NCI-H2171 (cell line): ENCODE measurements at places on chromosomes 7 and 10.

- DNase-seq = no peak
These were observed 16.9 kb upstream of the FIGNL1 start for GRCh38 chr7:50466815-50467585.

DNA sequence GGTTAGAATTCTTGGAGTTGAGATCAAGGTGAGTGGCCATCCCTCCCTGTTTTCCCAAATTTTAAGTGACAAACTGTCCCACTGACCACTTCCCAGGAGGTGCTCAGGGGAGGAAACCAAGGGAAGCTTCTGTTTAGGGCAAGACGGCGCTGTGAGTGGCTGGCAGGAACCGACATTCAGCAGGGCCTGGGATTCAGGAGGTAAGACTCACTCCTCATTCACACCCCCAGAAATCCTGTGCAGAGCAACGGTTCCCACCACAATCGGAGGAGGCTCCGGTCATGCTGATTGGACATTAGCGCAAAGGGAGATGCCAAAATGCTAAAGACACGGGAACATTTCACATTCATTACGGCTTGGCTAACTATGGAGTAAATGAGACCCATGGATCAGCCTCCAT lies 200.9 kb downstream of the GRID1 start:
- no peak for DNase-seq

DNA sequence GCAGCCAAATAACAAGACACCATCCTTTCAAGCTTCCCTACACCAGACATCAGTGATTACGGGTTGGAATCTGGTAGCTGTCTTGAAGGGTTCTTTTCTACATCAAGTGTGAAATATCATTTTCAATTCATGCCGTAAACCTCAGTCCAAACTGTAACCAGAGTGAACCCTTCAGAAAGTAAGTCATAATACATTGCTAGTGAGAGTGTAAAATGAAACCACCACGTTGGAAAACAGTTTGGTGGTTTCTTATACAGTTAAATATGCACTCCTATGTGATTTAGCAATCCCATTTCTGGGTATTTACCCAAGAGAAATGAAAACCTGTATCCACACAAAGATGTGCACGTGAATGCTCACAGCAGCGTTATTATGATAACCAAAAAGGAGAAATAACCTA lies 25.6 kb upstream of the ZC3HAV1L start:
- DNase-seq = no peak

- DNase-seq = no peak
These were observed 104.6 kb downstream of the NRP1 start for GRCh38 chr10:33229949-33230267.

DNA sequence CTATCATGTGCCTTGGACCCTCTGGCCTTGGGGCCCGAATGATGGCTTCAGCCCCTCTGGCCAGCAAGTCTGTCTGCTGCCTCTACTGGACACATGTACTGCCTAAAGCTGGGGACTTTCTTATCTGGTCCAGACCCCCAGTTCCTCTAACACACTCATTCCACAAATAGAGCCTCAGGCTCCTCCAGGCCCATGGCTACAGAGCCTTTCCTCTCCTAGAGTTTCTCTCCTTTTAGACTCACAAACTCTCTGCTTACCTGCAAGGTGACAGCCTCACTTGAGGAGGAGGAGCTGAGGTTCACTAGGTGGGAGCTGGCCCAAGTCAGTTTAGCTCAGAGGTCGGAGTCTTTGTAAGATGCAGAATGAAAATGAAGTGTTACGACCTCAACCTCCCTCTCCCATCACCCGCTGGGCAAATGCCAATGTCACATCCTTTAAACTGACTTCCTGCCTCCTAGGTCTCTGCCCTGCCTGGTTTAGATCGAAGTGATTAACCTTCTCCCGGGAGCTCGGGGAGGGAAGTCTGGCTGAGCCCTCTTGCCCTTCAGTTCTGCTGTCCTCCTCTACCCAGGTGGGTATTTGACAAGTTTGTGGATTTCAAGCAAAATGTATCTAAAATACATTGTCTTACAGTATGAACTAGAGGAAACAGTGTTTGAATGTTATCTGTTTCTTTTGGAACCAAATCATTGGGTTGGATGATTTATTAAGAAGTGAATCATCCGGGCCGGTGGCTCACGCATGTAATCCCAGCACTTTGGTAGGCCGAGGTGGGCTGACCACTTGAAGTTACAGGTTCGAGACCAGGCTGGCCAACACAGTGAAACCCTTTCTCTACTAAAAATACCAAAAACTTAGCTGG lies 71.9 kb upstream of the TNS3 start:
- DNase-seq = no peak

DNA sequence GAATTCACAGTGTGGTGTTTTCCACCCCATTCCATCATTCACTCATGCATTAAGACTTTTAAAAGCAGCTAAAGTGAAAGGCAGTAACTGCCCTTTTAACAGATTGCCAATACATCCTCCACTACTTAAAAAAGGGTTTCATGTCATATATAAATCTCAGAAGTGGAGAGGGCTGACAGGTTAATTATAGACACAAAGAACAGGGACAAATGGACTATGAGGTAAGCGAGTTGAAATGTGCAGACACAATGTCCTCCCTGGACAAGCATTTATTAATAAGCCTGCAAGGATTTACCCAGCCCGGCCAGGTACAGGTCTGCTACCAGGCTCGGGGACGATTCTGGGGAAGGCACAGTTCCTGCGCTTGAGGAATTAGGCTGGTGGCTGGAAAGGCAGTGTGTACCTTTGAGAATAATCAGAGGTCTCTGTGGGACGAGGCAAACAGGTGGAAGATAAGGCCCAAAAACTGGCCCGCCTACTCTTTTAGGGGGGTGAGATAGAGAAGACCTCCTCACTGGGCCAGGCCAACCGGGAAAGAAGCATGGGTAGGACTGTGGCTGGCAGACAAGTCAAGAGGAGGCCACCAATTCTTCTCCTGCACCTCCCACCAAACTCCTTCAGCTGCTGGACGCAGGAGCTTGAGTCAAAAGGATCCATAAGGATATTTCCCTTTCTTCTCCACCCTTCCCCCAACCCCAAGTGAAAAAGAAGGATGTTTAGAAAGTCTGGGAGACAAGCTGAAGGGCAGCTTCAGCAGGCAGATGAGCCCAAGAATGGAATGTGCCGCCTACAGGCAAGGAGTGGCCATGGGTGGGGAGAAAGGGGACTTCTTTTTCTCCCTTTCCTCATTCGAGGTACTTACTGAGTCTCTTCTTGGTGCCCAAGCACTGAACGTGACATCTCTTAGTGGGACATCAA lies 1.5 kb downstream of the PDLIM1 start:
- no peak for DNase-seq

- no peak for DNase-seq
These were observed 75.4 kb upstream of the PPP1R3C start for GRCh38 chr10:91708174-91708861.

DNA sequence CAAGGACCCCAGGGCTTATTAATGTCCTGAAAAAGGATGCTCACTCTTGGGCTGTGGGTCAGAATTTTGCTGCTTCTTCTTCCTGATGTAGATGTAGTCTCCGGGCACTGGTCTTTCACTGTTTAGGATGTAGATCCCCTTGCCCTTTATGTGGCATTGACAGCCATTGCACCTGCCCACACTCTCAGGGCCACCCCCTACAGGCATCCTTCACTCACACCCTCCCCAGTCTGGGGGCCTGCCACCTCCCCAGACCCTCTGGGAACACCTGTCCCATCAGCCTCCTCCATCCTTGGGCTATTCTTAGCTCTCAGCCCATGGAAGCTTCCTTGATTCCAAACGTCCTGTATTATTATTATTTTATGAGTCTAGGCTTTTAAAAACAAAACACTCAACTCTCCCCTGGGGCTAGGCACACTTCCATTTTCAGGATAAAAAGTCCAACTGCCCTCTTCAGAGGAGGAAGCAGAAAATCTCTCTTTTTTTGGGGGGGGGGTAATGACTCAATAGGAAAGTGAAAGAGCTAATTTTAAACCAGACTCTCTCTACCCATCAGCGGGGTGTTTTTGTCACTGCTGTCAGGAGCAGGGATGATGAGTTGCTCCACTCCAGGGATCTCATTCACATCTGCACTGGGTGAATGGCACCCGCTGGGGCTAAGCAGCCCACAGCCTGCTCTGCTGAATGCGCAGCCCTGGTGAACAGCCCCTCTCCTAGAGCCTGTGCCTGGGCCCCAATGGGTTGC lies 11.5 kb upstream of the KLRG2 start:
- no peak for DNase-seq

- no peak for DNase-seq
These were observed 21.0 kb upstream of the EIF5AL1 start for GRCh38 chr10:79491143-79491835.

DNA sequence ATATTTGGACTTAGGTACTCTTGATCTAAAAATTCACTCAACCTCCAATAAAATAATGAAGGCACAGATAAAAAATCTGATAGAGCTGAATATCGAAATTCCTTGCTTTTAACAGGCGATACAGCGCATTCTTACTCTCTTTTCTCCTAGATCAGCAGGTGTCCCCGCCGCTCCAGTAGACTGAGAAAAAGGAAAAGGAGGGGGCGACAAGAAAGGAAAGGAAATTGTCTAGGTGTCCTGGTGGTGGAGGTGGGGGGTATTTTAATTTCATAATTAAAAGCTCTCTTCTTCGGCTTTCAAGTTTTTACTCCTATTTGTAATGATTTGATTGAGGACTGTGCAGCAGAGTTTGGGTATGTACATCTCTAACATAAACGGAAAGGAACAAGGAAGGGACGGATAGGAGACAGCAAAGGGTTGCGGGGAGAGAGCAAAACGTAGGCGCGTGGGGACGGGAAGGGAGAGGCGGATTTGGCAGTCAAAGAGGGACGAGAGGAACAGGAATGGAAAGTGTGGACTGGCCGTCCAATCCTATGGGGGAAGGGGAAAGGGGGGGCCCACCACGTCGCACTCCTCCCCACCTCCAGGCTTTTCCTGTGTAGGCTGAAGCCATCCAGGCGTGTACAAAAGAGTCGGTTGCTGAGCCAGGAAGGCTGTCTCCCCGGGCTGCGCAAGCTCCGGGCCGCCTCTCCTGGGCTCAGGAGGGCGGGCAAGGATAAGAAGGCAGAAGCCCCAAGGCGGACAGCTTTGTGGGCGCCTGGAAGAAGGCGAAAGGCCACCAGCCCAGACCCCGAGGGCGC lies 875 bp upstream of the HECTD2 start:
- DNase-seq = peak; percentile 33

DNA sequence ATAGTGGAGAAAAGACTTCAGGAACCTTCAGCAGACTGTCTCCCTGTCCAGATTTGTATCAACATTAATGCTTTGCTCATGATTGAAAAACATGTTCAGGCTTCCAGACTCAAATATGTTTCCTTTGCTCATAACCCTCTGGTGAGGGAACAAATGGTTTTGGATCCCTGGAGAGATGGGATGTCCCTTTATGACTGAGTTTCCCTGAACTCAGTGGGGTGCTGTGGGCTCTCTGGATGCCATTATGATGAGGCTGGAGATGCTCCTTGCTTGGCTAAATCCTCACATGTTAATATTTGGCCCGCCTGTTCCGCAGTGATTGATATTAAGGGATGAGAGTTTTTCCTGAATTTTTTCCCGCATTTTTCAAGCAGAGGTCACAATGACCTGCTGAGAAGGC lies 749.4 kb downstream of the SUGCT start:
- no peak for DNase-seq

- DNase-seq = no peak
These were observed 158.6 kb upstream of the LYZL1 start for GRCh38 chr10:29130190-29130673.

GRCh38 chr10:121577568-121577967 lies 20.7 kb downstream of the FGFR2 start:
- DNase-seq = no peak

- DNase-seq = no peak
These were observed 1.0 kb downstream of the CPED1 start for GRCh38 chr7:120989257-120990220.

DNA sequence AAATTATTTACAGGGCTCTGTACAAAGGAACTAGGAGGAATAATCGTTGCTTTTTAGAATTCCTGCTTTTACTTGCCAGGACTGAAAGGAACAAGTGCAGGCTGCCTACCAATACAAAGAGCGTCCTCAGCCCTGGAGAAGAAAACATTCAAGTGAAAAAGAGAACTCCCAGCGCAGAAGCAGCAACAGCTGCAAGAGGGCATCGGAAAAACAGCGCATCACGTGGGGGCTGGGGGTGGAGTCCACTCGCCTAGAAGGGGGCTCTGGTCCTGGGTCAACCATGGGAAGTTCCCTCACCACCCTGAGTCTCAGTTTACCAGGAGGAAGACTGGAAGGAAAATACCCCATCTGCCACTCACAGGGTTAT lies 385 bp upstream of the C10orf90 start:
- DNase-seq = no peak

- DNase-seq = no peak
These were observed 8.0 kb downstream of the CALHM3 start for GRCh38 chr10:103470761-103471653.

- no peak for DNase-seq
These were observed 250.8 kb downstream of the ELFN1 start for GRCh38 chr7:1920881-1921280.
